ENCODE measurements at places on chromosomes 12 and 14.

DNA sequence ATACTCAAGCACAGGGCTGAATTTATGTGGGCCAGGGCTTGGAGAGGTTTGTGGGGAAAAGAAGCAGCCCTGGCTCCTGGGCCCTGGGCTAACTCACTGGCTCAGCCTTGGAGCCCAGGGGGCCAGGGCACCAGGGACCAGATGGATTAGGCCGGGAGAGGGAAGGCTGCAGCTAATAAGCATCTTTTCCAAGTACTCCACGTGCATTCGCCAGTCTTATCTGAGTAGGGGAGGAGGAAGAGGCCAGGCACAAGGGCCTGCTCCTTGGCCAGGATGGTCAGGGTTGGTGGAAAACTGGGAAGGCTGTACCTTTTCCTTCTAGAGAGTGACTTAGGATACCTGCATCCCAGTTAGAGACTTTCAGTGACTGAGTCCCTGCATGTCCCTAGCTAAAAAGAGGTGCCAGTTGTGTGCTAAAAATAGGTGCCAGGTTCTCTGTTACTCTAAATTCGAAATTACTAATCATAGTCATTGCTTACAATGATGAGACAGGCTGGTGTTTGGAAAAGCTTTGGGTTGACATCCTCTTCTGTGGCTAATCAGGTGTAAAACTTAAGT is 1.3 kb downstream of the GLRX5 start:
- DNase-seq = no peak

DNA sequence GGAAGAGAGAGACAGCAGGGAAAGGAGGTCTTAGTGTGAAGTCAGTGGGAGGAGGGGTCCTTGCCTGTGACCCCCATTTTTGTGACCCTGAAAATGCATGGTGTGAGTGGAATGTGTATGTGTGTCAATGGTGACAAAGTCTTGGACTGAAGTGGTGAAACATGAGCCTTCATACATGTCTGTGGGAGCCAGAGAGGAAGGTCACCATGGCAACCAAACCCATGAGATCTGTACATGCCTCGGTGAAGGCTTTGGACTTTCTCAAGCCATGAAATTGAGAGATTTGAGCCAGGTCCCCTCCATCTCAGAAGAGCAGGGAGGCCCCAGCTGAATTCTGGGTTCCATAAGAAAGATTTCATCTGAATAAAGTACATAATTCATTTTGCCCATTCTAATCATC is 108.7 kb downstream of the TTC8 start:
- peak; percentile 57 for DNase-seq

DNA sequence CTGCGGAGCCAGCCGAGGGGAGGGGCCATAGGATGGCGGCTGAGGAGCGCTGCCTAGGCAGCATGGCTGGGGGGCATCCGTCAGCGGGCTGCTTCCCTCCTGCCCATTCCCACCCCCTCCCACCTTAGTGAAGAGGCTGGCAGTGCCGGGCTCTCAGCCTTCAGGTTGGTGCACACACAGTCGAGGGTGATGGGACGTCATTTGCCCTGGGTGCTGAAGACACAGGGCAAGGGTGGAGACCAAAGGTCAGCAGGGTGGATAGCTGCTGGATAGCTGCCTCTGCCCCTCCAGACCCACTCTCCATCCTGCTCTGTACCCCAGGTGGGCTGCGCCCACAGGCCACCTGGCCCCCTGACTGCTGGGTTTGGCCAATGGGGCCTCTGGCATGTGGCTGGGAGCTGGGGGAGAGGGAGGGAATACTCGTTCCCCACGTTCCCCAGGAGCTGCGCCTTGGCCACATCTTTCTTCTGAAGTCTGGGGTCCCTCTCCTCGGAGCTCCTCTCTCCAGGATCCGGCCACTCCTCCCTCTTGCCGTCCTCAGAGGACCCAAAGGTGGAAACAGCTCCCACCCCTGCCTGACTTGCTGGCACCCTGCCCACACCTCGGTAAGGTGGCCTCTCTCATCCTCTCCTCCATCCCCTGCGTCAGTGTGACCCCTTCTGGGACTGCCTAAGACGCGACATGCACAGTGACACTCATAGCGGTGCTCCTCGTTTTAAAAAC is 11.2 kb upstream of the CDC42BPB start:
- no peak for DNase-seq

- no peak for DNase-seq
Measured at GRCh38 chr14:29235991-29236390, 469.4 kb downstream of the FOXG1 start.

GRCh38 chr12:26701604-26702215 is 131.3 kb downstream of the ITPR2 start:
- DNase-seq = peak; percentile 72

- DNase-seq = peak; percentile 21
Measured at GRCh38 chr12:19615384-19615725, 176.1 kb downstream of the AEBP2 start.

DNA sequence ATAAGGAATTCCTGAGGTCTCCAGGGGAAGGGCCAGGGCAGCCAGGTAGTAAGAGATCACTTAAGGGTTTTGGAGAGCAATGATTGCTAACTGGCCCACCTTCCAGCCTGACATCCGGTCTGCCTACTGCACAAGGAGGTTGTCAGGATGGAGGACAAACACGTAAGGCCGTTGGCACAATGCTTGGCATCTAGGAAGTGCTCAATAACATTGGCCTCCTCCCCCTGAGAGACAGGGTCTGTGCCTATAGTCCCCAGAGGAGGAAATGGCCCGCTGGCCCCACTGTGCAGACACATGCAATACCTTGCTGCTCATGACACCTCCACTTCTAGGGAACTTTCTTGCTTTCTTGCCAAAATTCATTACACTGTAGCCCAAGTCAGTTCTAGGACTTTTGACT is 73.2 kb downstream of the NTF3 start:
- no peak for DNase-seq

GRCh38 chr14:101417434-101417833 is 143.9 kb upstream of the DIO3 start:
- no peak for DNase-seq

DNA sequence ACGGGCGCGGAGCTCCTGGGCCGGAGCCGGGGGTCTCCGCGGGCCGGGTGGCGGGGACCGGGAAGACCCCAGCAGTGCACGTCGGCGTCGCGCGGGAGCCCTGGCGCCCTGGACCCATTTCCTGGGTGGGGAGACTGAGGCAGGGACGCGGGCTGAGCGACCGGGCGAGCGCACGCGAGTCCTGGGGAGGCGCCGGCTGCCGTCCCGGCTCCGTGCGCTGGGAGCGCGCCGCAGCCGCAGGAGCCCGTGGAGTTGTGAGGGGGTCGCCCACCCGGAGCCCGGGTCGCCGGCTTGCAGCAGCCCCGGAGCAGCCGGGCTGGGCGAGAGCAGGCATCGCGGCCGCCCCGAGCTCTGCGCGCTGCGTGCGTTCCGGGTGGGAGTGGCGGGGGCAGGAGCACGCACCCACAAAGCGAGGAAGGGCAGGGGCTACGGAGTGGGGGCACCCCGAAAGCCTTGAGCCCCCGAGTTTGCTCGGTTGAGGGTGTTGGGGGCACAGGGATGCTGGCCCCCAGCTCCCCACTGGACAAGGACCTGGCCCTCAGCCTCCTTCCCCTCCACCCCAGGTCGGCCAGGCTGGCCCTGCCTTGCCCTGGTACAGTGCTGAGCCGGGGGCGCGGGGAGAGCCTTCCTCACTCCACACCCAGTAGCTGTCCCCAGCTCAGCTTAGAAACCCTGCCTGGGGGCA is 620 bp downstream of the MMP17 start:
- DNase-seq = no peak

- peak; percentile 85 for DNase-seq
Measured at GRCh38 chr12:94977766-94978468, 25.6 kb downstream of the NDUFA12 start.

DNA sequence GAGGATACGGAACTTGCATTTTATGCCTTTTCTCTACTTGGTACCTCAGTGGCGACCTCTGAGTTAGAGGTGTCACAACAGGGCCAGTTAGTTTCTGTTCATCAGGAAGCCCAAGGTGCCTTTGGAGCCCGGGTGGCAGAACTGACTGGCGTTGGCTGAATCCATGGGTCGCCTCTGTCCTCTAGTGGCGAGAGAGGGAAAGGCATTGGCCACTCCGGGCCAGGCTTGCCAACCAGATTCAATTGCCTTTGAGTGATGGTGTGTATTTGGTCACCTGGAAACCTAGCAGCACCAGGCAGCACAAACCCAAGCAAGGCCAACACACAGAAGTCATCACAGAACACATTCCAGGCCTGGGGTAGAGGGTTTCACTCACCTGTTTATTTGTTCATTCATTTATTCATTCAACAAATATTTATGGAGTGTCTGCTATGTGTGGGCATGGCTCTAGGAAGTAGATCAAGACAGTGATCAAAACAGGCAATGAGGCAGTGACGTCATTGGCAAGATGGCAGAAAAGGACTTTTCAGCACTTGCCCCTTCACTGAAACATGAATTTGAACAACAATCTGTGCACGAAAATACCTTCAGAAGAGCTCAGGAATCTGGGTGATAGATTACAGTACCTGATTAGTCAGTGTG is 40.5 kb upstream of the KCNA5 start:
- DNase-seq = peak; percentile 87

DNA sequence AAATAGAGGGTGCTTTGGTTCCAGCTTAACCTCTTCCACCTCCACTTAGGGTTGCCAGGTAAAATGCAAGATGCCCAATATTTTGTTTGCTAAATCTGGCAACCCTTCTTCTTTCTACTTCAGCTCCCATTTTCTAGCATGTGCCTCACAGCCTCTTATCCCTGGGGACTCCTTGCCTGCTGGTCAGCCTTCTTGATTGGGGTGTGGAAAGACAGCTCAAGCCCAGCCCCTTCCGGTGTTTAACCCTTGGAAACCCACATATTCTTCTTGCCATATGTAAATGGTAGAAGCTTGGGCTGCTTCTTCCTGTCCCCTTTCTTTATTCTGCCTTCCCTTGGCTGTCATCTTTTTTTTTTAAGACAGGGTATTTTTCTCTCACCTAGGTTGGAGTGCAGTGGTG is 5.7 kb downstream of the SPIC start:
- no peak for DNase-seq

GRCh38 chr12:109714141-109714912 is 702 bp downstream of the FAM222A start:
- DNase-seq = peak; percentile 47

DNA sequence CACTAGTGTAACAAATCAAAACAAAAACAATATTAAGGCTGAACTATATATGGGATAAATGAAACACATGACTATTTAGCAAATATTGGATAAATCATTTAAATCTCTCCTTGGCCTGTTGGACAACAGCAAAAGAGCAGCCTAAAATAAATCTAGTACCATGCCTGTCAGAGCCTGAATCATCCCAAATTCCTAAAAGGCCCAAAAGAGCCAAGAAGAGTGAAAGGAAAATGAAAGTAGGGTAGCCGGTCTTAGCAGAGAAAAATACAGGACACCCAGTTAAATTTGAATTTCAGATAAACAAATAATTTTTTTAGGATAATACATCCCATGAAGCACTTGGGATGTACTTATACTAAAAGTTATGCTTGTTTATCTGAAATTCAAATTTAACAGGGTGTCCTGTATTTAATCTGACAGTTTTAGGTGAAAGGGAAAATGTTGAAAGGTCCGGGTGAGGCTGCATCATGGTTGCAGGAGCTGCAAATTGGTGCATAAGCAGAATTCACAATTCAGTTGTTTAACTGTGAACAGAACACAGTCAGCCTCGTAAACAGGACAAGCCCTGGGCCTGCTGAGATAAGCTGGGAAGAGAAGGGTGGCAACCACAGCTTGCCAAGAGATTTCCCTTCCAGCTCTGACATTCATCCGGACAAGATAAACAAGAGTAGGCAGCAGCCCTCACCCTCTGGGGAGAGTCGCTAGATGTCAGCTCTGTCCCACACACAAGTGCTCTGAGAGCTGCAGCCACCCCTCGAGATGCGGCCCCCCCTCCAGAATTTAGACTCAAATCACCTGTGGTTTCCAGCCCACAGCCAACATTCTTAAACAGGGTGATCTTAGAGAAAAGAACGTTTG is 30.3 kb downstream of the DMAC2L start:
- peak; percentile 81 for DNase-seq

GRCh38 chr12:67705394-67706370 is 57.1 kb downstream of the DYRK2 start:
- DNase-seq = no peak

GRCh38 chr12:71718611-71719010 is 32.7 kb downstream of the TMEM19 start:
- no peak for DNase-seq

GRCh38 chr12:50119387-50119786 is 7.4 kb downstream of the COX14 start:
- no peak for DNase-seq

- no peak for DNase-seq
Measured at GRCh38 chr14:87257421-87257820, 735.6 kb downstream of the GALC start.

- DNase-seq = no peak
Measured at GRCh38 chr14:98227000-98227726, 1044.8 kb downstream of the BCL11B start.

DNA sequence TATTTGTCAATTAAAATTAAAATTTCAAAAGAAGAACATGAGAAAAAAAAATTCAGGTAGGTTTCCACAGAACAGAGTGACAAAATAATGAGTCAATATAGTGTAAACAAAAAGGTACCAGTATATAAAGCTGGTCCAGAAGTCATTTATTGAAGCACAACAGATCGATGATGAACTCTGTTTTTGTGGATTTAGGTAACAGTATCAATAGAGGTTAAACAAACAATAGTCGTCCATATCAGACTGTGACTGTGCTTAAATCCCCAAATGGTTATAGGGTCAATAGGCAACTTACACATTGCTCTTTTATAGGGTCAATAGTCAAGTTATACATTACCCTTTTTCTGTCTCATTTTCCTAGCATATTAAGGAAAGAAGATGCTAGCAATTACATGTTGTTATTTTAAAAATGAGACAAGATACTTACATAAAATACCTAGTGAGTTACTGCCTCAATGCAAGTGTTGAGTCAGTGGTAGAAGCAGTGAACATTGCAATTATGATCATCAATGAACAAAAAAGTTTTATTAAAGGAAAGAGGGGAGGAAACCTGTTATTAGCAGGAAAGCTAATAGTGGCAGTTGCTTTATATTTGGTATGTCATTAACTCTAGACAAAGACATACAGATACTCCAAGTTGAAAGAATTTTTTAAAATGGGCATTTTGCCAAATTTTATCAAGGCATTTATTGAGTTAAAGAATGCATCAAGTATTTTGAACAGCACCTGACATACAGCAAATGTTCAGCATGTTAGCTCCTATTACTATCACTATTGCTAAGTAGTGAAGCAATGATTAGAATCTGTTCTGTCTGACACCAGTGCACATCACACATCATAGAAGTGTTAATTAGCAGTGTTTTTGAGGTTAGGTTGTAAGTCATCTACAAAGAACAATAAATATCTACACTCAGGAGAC is 102.9 kb downstream of the CCER1 start:
- DNase-seq = no peak

GRCh38 chr14:88910386-88910785 is 85.9 kb downstream of the TTC8 start:
- DNase-seq = peak; percentile 68
